Dermis microvascular lymphatic vessel endothelial cell (primary cell): ENCODE measurements at places on chromosomes 6 and 20.

DNA sequence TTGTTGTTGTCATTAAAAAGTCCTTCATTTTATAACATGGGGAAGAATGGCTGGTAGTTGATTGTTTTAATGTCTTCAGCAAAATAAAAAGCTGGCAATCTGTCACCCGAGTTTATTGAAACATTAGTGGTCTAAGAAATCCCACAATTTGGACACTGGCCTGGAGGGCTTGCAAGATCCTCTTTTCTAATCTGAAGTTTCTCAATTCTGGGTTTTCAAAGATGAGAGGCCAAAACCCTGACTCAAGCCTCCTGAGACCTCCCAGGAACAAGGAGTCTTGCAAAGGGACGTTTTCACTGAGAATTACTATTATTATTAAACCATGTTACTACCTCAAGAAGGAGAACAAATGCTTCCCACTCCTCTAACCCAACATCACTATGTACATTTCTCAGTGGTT, 19.5 kb downstream of the MAP1LC3A start:
- no peak for DNase-seq

DNA sequence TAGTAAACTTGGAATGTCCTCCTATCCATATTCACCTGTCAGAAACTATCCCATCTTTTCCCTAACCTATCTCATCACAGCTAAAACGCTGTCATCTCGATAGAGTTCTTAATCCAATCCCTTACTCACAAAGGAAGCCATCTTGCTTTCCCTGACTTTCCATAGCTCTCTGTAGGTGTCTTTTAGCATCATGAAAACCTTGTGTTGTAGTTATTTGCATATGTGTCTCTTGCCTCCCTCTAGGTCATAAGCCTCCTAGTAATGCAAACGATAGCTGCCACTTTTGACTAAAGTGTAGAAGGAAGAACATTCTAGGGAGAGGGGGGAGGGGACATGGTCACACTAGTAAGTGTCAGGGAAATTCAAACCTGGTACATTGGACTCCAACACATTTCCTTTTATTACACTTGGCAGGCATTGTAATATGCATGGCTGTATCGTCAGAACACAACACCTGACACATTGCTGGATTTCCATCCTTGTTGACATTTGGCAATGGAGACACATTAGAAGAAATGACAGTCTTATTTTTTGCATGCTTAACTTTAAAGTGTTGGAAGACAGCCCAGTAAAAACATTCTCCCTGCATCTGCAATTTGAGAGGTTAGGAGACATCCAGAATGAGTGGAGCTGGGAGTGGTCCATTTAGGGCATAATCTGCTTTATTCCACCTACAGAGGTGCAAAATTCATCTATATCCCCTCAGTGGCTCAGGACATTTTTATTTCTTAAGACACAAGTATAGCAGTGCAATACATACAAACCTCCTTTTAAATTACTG, 283.4 kb downstream of the HAO1 start:
- no peak for DNase-seq

- no peak for DNase-seq
Observed at GRCh38 chr6:162539321-162539720, 188.2 kb downstream of the PRKN start.

DNA sequence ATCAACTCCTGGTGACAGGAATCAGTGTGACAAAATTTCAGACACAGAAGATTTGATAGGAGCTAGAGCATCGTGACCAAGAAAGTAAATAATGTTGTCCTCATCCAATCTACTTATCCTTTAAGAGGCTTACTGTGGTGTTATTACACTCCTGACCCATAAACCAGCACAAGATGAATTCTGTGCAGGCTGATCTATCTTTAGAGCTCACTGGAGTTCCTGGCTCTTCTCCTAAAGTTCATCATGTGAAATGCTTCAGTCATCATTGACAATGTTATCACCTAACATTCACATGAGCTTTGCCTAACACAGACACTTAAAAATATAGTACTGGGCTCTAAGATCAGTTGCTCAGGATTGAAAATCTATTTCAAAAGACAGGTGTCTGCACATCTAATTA, 271.0 kb upstream of the HSF2 start:
- DNase-seq, result no peak

DNA sequence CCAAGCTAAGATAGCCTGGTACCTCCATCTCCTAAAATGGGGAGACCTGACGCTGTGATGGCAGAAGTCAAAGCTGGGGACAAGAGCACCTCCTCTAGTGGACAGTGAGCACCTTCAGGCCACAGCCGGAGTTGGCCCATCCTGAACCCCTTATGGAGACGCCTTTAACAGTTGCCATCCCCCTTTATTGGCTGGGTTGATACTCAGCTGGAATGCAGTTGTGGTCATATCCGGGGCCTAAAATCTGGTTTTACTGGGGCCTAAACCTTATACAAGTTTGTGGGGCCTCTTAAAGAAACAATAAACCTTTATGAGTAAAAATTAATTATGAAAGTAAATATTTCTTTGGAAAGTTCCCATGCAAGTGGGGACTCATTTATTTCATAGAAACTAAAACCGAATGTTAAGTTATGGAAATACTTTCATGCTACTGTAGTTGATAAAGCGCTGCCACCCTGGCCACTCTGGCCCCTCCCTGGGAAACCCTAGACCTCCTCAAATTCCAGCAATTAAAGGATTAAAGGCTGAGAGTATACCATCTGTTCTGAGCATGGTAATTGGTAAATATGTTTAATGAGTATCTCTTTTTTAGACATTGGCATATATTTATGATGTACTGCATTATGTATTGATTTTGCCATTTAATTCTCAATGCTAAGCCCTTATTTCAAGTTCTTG, 95.1 kb upstream of the SASH1 start:
- no peak for DNase-seq

GRCh38 chr6:16146527-16146955, 17.7 kb downstream of the MYLIP start:
- DNase-seq, result peak; percentile 72

GRCh38 chr6:102619585-102619984, 1226.1 kb downstream of the GRIK2 start:
- no peak for DNase-seq

DNA sequence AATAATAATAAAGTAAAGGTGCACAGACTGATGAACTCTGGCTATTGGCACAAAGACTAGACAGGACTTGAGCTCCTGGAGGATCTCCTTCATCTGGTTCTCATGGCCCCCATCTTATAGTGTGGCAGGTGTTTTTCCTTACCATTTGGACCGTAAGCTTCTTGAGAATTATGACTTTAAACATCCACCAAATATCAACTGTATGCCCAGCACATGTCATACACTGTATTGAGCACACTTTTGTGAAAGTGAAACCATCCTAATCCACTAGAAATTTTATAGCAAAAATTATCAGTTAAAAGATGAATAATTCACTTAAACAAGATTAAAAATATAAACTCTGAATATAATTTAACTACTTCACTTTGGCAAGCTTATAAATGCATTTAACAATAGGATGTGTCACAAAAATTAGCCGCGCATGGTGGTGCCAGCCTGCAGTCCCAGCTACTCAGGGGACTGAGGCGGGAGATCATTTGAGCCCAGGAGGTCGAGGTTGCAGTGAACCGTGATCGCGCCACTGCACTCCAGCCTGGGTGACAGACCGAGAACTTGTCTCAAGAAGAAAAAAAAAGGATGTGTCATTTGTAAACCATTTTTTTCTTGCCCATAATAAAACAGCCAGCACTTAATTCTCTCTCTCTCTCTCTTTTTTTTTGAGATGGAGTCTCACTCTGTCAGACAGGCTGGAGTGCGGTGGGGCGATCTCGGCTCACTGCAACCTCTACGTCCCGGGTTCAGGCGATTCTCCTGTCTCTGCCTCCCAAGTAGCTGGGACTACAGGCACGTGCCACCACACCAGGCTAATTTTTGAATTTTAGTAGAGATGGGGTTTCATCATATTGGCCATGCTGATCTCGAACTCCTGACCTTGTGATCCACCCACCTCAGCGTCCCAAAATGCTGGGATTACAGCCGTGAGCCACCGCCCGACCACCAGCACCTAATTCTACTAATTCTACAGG, 9.1 kb downstream of the HIVEP2 start:
- no peak for DNase-seq

GRCh38 chr6:36312854-36313648, 23.6 kb downstream of the BNIP5 start:
- DNase-seq, result no peak

GRCh38 chr6:10591422-10592160, 70.4 kb downstream of the GCNT2 start:
- DNase-seq, result no peak

DNA sequence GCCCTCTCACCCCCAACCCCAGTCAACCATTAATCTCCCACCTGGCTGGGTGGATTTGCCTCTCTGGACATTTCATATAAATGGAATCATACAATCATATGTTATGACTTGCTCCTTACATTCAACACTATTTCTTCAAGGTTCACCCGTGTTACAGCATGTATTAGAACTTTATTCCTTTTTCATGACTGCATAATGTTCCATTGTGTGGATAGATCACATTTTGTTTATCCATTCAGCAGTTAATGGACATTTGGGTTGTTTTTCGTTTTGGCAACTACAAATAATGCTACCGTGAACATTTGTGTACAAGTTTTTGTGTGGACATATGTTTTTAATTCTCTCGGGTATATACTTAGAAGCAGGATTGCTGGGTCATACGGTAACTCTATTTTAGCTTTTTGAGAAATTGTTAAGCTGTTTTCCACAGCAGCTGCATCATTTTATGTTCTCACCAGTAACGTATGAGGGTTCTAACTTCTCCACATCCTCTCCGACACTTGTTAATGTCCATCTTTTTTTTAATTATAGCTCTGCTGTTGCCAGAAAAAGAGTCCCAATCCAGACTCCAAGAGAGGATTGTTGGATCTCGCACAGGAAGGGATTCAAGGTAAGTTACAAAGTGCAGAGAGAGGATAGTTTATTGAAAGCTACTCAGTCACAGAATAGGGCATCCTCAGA, 15.9 kb upstream of the BNIP5 start:
- no peak for DNase-seq

GRCh38 chr6:113595911-113596376, 261.2 kb upstream of the MARCKS start:
- no peak for DNase-seq

- DNase-seq, result no peak
Observed at GRCh38 chr20:8175741-8176675, 43.9 kb downstream of the PLCB1 start.

- DNase-seq, result no peak
Observed at GRCh38 chr6:167788563-167788903, 38.2 kb upstream of the AFDN start.

GRCh38 chr20:17685168-17685567, 3.1 kb upstream of the RRBP1 start:
- DNase-seq, result no peak
